ENCODE measurements at places on chromosomes 1 and 21. TPM values are rescaled to one million over a fixed set of nuclear protein-coding genes. Genes with fewer than 3 reads are reported as not detected.

- DNase-seq, result no peak
- no peak overlapping the region for H3K4me3 ChIP-seq
- no peak overlapping the region for H3K27ac ChIP-seq
- H3K4me1 ChIP-seq, result no peaks in the 10 kb centered on the region
Observed at GRCh38 chr1:197738927-197739326, 36.4 kb downstream of the DENND1B start.

GRCh38 chr1:81548918-81549587 is 251.7 kb upstream of the ADGRL2 start:
- no peaks in the 10 kb centered on the region for H3K27me3 ChIP-seq
- H3K4me3 ChIP-seq, result no peak overlapping the region
- H3K4me1 ChIP-seq, result no peaks in the 10 kb centered on the region
- H3K36me3 ChIP-seq, result no peaks in the 10 kb centered on the region
- no peak for DNase-seq
- H3K27ac ChIP-seq, result no peak overlapping the region

DNA sequence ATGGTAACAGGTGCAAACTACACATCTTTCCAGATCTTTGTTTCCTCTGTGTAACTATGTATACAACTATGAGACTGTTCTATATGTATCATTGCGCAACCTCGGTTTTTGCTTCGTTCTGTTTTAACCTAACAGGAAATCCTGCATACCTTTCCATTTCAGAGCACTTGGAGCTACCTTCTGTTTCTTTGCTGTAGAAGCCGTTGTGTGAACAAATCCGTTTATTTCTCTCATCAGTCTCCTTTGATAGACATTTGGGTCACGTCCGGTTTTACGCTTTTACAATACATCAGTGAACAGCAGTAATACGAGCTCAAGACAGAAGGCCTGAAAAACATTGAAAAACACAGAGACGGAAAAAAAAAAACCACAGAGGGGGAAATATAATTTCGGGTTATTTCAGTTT is 10.5 kb downstream of the ATP5IF1 start:
- H3K4me3 ChIP-seq, result peak overlapping the region; percentile 81
- H3K27ac ChIP-seq, result peak overlapping the region; percentile 98
- no peaks in the 10 kb centered on the region for H3K27me3 ChIP-seq
- DNase-seq, result peak; percentile 78
- peaks cover 56% of the 10 kb centered on the region for H3K4me1 ChIP-seq
- H3K36me3 ChIP-seq, result peaks cover 3% of the 10 kb centered on the region

GRCh38 chr1:201053155-201053860 is 29.8 kb upstream of the KIF21B start:
- H3K4me3 ChIP-seq, result no peak overlapping the region
- H3K4me1 ChIP-seq, result peaks cover 8% of the 10 kb centered on the region
- H3K27me3 ChIP-seq, result peaks cover 15% of the 10 kb centered on the region
- DNase-seq, result no peak
- no peak overlapping the region for H3K27ac ChIP-seq
- H3K36me3 ChIP-seq, result no peaks in the 10 kb centered on the region

DNA sequence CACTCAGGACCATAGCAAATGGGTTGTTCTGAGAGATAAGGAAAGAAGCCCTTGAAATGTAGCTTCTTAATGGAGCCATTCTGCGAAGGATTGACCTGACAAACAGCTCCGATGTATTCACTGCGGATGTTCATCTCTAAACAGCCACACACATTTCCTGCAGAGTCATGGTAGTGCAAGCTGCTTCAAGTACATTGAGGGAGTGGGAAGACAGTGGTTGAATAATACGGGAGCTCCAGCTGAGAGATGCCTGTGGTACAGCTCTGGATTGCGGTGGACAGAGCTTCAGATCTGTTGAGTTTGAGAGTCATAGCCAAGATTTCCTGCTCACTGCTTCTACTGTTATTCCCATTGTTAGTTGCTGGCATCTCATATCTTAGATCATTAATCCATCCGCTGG is 86.6 kb downstream of the ZBTB18 start:
- no peak overlapping the region for H3K4me3 ChIP-seq
- H3K4me1 ChIP-seq, result no peaks in the 10 kb centered on the region
- no peaks in the 10 kb centered on the region for H3K36me3 ChIP-seq
- no peaks in the 10 kb centered on the region for H3K27me3 ChIP-seq

DNA sequence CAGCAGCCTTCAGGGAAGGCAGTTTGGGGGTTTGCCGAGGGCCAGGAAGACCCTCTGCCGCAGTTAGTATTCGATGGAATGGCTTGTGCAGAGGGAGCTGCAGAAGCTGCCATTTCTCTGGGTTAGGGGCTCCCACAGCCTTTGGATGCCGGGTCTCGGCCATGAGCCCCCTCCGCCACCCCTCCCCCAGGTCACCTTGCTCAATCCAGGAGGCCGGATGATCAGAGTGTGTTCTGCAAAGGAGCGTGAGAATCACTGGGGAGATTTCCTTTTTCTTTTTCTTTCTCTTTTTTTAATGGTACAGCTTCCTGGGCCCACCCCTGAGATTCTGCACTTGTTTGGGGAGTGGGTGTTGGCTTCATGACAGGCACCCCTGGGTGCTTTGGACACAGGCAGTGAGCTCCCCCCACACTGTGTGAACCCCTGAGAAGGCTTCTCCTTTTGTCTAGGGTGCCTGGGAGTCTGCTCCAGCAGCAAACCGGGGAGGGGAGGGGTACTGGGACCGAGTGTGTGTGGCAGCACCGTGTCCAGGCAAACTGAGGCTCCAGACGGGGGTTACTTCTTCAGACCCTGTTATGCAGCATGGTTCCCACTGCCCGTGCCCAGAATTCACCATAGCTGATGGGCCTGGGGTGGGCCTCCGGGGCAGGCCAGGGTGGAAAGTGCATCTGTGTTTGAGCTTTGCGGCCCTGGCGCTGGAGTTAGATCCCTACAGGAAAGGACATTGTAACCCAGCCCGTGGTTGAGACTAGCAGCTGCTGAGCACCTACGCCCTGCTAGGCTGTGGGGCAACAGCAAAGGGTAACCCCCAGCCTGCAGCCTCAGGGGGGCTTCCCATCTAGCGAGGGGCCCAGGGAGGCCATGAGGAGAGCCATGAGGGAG is 18.5 kb downstream of the TNFRSF1B start:
- H3K36me3 ChIP-seq, result no peaks in the 10 kb centered on the region
- H3K27me3 ChIP-seq, result no peaks in the 10 kb centered on the region
- H3K4me3 ChIP-seq, result no peak overlapping the region
- H3K27ac ChIP-seq, result peak overlapping the region; percentile 90

GRCh38 chr1:35605867-35606182 is 32.7 kb downstream of the TFAP2E start:
- no peak overlapping the region for H3K4me3 ChIP-seq
- H3K4me1 ChIP-seq, result no peaks in the 10 kb centered on the region
- no peak for DNase-seq
- peaks cover 59% of the 10 kb centered on the region for H3K36me3 ChIP-seq

- H3K36me3 ChIP-seq, result no peaks in the 10 kb centered on the region
- no peaks in the 10 kb centered on the region for H3K27me3 ChIP-seq
- H3K27ac ChIP-seq, result no peak overlapping the region
- H3K4me3 ChIP-seq, result no peak overlapping the region
- no peak for DNase-seq
Observed at GRCh38 chr1:17966341-17966740, 141.3 kb upstream of the IGSF21 start.

DNA sequence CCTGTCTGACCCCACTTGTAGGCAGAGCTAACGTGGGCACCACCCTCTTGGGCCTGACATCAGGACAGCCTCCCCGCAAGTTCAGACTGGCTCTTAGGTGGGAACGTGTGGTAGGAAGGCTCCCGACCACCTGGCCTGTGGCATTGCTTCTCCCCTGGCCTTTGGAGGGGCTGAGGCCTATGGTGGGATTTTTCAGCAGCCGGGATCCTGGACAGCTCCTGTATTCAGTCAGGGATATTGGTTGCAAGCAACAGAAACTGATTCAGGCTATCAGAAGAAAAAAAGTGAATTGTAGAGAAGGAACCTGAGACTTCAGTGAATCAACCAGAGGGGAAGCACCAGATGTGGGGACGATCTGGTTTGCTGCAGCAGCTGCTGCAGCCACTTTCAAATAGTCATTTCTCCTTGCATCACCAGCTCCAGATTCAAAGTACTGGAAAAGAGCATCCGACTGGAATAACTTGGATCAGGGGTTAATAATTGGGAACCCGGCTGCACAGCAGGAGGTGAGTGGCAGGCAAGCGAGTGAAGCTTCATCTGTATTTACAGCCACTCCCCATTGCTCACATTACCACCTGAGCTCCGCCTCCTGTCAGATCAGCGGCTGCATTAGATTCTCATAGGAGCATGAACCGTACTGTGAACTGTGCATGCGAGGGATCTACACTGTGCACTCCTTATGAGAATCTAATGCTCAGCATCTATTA is 5.9 kb downstream of the RNF186 start:
- H3K27ac ChIP-seq, result no peak overlapping the region
- no peaks in the 10 kb centered on the region for H3K36me3 ChIP-seq
- no peak overlapping the region for H3K4me3 ChIP-seq
- no peak for DNase-seq

Gene CACYBP
- polyA plus RNA-seq, result 98.3 TPM

Gene CLIC6
- polyA plus RNA-seq, result 18.2 TPM

Gene LRRC38
- polyA plus RNA-seq, result 0.22 TPM

Gene CERS2
- 310 TPM for polyA plus RNA-seq

Gene MXRA8
- 346 TPM for polyA plus RNA-seq

Measured in large intestine (tissue), 12 donors.